ENCODE measurements at places on chromosomes 13 and 19.

- no peak for DNase-seq
Observed at GRCh38 chr19:1008268-1009040, 8.2 kb downstream of the GRIN3B start.

GRCh38 chr19:29400917-29401711 lies 124.7 kb upstream of the VSTM2B start:
- DNase-seq: no peak

DNA sequence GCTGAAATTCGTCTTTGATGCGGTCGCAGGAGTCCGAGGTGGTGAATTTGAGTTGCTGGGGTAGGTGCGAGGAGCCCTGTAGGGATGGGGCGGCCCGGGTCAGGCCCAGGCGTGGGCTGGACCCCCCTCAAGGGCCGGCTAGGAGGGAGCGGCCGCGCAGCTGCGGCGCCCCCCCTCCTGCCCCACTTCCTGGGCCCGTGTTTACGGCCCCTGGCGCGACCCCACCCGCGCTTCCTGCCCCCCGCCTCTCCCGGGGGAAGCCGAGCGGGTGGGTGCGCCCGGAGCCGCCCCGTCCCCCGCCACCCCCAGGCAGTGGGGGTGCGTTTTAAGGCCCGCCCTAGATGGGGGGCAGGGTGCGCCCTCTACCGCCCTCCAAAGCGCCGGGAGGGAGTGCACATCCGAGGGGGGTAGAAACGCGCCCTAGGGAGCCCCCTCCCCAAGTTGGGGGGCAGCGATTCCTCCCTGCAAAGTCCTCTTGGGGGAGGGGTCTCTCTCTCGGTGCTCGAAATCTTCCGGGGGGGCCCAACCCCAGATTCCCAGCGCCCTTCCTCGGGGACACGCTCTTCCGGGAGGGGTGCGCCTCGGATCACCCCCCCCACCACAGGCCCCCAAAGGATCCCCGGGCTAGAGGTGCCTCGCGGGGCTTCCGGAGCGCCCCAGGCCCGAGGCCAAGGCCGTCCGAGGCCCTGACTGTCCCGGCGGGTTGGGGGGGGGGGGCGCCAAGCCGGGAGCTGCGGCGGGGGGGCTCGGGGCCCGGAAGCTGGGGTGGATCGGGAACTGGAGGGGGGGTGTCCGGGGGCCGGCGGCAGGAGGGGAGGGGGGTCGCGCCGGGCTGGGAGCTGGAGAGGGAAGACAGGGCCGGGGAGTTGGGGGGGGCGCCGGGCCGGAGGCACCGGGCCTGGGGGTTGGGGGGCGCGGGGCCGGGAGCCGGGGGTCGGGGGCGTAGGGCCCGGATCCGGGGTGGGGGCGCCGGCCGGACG lies 823 bp downstream of the TLE5 start:
- peak; percentile 70 for DNase-seq

DNA sequence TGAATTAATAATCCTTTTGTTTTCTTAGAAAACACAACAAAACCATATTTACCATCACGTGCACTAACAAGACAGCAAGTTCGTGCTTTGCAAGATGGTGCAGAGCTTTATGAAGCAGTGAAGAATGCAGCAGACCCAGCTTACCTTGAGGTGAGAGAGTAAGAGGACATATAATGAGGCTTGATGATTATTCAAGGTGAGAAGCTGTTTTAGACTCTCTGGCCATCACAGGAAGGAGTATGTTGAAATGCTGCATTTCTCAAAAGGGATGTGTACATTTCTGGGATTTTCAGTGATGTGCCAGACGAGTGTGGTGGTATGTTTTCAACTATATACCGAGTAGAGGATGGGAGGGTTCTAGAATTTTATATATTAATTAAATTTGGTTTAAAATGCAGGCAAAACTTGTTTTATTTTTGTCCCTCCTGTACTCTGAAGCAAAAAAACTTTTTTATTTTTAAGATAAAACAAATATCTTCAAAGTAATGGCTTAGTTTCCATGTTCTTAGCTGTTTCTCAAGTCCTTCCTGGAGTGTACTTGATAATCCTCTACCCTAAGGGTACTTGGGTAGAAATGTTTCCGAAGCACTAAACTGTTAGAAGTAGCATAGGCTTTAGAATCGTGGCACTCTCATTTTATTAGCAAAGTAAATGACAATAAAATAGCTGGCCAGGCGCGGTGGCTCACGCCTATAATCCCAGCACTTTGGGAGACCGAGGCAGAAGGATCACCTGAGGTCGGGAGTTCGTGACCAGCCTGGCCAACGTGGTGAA lies 51.1 kb downstream of the N4BP2L1 start:
- DNase-seq: no peak
